ENCODE measurements at places on chromosomes 5 and 9. TPM values are rescaled to one million over a fixed set of nuclear protein-coding genes. Genes with fewer than 3 reads are reported as not detected.

DNA sequence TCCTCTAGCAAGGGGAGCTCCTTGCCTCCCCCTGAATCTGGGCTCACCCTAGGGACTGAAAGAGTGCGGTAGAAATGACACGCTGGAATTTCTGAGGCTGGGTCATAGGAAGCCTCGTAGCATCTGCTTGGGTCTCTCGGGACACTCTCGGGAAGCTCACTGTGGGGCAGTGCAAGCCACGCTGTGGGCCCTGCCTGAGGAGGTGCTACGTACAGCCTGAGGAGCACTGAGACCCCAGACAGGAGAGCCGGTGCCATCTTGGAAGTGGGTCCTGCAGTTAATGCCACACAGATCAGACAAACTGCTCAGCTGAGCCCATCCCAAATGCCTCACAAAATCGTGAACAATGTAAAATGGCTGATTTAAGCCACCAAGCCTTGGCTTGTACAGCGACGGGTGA lies 1.8 kb downstream of the MRPL36 start:
- no peak for DNase-seq
- no peak overlapping the region for H3K27ac ChIP-seq
- peaks cover 16% of the 10 kb centered on the region for H3K4me1 ChIP-seq
- peaks cover 22% of the 10 kb centered on the region for H3K36me3 ChIP-seq
- no peaks in the 10 kb centered on the region for H3K27me3 ChIP-seq
- H3K4me3 ChIP-seq: peak overlapping the region; percentile 29

Gene ATG12
- total RNA-seq: 42.6 TPM

Gene PCDHAC2
- total RNA-seq: 12.3 TPM

GRCh38 chr9:110588296-110588695 lies 8.8 kb upstream of the SVEP1 start:
- H3K27me3 ChIP-seq: no peaks in the 10 kb centered on the region
- no peak overlapping the region for H3K27ac ChIP-seq
- H3K36me3 ChIP-seq: no peaks in the 10 kb centered on the region

GRCh38 chr5:27855491-27855890 lies 817.1 kb upstream of the CDH9 start:
- no peak for DNase-seq
- H3K27me3 ChIP-seq: no peaks in the 10 kb centered on the region
- H3K36me3 ChIP-seq: no peaks in the 10 kb centered on the region
- H3K27ac ChIP-seq: no peak overlapping the region
- H3K4me3 ChIP-seq: no peak overlapping the region
- H3K4me1 ChIP-seq: peaks cover 4% of the 10 kb centered on the region

Gene IFNA21
- total RNA-seq: not detected

GRCh38 chr9:93012963-93013855 lies 45.3 kb upstream of the SUSD3 start:
- H3K27ac ChIP-seq: no peak overlapping the region
- H3K4me1 ChIP-seq: no peaks in the 10 kb centered on the region
- H3K36me3 ChIP-seq: no peaks in the 10 kb centered on the region
- H3K27me3 ChIP-seq: peaks cover 39% of the 10 kb centered on the region

DNA sequence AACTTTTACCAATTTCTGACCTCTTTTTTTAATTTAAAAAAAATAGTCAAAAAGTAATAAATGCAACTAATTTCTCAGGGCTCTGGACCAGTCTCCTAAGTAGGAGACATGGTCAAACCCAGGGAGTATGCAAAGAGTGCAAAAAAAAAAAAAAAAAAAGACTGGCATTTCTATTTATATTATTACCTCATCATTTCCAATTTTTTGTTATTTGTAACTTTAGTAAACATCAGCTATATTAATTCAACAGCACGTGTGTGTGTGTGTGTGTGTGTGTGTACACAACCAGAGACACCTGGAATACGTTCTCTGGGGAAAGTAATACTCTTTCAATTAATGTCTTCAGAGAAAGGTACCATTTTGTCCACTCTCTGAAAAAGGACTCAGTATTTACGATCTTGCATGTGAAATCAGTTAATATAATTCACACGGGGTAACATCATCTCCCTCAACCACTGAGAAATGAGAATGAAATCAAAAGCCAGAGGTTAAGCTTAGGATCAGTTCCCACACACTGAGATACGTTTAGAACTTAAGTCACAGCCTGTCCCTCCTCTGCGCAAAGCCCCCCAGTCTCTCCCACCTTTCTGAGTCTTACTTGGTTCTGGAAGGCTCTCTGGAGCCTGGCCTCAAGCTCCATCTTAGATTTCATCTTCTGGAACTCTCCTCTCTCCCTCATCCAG lies 21.9 kb downstream of the ZNF608 start:
- no peak overlapping the region for H3K4me3 ChIP-seq
- H3K27me3 ChIP-seq: no peaks in the 10 kb centered on the region
- H3K27ac ChIP-seq: no peak overlapping the region
- H3K4me1 ChIP-seq: peaks cover 15% of the 10 kb centered on the region

DNA sequence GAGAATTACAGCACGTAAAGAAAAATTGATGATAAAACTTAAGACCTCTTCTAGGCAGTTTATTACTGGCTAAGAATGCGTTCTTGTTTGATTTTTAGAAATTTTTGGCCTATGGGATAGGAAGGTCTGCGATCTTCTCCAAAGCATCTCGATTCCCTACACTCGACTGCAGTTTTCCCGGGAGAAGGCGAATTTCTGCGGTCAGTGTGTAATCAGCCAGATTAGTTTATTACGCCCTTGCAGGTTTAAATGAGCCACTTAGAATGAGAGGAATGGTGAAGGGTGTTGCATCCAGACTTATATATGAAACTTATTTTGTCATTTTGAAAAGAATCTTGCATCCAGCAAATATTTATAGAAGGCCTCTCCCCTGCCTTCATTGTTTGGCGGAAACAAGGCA lies 1.2 kb downstream of the MTAP start:
- H3K27me3 ChIP-seq: no peaks in the 10 kb centered on the region
- no peak overlapping the region for H3K4me3 ChIP-seq
- H3K27ac ChIP-seq: no peak overlapping the region

DNA sequence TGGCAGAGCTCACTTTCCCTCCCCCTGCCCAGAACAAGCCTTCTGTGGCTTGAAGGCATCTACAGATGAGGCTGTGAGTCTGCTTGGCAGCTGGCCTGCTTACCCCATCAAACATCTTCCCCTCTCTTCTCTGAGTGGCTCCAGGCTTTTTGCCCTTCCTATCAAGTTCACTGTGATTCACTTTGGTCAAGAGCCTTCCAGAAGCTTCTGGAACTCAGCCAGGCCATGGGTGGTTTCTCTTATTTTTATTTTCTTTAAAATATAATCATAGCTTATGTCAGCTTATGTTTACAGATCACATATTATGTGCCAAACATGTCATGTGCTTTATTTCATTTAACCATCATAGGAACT lies 267.0 kb downstream of the SEC61B start:
- no peaks in the 10 kb centered on the region for H3K27me3 ChIP-seq
- H3K4me1 ChIP-seq: no peaks in the 10 kb centered on the region
- peak; percentile 50 for DNase-seq
- H3K4me3 ChIP-seq: no peak overlapping the region
- no peak overlapping the region for H3K27ac ChIP-seq

DNA sequence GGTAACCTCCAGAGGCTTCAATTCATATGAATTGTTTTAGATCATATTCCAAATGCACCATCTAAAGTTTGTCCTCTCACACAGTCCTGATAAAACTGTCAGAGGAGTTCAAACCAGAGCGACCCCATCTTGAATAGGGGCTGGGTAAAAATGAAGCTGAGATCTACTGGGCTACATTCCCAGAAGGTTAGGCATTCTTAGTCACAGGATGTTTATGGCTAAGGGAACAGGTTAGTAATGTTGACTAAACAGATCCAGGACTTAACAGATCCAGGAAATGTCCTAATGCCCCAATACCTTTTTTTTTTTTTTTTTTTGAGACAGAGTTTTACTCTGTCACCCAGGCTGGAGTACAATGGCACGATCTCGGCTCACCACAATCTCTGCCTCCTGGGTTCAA lies 192.6 kb upstream of the PRDM9 start:
- H3K27me3 ChIP-seq: no peaks in the 10 kb centered on the region
- no peak overlapping the region for H3K27ac ChIP-seq
- no peak overlapping the region for H3K4me3 ChIP-seq

DNA sequence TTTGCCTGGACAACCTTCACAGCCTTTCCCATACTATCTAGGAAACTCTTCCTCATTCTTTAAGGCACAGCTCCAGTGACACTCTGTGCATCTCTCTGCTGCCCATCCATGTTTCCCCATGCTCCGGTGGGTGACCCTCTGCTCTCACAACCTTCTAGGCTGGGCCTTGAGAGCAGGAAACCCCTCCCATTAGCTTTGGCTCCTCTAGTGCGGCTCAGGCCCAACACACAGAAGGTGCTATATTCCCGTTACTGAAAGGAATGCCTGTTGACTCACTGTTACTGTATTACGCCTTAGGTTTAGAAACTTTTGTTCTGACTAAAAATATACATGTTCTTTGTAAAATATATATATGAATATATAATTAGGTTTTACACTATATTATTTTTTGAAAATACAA lies 8.1 kb upstream of the CCL28 start:
- no peaks in the 10 kb centered on the region for H3K36me3 ChIP-seq
- H3K4me3 ChIP-seq: no peak overlapping the region
- peaks cover 21% of the 10 kb centered on the region for H3K4me1 ChIP-seq
- no peaks in the 10 kb centered on the region for H3K27me3 ChIP-seq

All from MCF 10A (cell line).